ENCODE measurements at places on chromosomes 11 and 22.

DNA sequence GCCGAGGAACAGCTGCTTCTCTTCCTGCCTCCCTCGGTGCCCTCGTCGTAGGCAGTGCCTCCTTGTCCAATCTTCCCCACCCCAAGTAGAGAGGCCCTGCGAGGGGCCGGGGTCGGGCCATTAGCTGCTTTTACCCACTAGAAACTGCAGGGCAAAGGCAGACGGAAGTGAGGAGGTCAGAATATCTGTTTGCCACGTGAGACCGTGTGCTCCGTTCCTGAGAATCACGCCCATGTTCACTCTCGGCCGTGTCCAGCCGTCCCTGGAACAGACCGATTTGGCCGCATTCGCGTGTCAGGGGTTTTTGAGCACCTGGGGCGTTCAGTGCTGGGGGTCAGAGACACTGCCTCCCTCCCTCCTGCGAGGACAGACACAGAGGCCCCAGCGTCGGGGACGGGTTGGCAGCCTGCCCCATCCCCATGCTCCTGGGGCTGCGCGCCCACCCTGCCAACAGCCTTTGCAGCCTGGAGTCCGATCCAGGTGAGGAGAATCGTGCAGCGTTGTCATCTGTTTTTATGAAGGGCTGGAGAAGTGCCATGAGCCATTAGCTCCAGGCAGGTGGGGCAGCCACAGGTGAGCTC lies 982.2 kb downstream of the BRD1 start:
- no peak for DNase-seq

GRCh38 chr11:8023831-8024555 lies 36.9 kb downstream of the EIF3F start:
- DNase-seq = no peak

- DNase-seq = no peak
Observed at GRCh38 chr11:131649856-131650255, 279.4 kb downstream of the NTM start.

GRCh38 chr11:16394947-16395346 lies 38.6 kb upstream of the SOX6 start:
- no peak for DNase-seq

DNA sequence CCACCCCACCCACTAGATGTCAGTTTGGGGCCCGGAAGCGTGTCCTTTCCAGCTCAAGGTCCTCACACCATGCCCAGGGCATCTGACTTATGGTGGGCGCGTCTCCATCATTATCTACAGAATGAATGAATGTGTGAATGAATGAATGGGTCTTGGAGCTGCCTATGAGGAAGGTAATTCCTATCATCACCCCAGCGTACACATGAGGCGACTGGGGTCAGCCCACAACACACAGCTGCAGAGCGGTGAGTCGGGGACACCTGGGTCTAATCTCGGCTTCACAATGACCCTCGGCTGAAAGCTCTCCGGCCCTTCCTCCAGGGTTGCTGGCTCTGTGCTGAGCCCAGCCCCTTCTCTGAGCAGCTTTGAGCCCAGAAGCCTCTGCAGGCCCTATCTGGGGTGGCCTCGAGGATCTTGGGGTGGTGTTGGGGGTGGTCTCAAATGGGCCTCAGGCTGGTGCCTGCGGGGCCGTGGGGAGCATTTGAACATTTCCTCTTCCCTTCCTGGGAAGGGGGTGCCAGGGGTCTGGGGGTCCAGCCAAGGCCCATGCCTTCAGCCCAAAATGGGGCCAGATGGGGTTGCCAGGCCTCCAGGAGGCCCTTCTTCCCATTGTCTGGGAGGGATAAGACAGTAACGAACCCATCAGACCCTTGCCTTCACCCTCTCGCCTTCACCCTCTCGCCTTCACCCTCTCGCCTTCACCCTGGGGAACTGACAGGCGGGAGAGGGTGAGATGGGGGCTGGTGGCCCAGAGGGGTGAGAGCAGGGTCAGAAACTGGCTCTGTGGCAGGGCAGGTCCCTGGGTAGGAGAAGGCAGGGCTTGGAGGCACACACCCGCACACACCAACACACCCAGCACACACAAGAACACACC lies 82.4 kb downstream of the MYEOV start:
- DNase-seq = no peak

DNA sequence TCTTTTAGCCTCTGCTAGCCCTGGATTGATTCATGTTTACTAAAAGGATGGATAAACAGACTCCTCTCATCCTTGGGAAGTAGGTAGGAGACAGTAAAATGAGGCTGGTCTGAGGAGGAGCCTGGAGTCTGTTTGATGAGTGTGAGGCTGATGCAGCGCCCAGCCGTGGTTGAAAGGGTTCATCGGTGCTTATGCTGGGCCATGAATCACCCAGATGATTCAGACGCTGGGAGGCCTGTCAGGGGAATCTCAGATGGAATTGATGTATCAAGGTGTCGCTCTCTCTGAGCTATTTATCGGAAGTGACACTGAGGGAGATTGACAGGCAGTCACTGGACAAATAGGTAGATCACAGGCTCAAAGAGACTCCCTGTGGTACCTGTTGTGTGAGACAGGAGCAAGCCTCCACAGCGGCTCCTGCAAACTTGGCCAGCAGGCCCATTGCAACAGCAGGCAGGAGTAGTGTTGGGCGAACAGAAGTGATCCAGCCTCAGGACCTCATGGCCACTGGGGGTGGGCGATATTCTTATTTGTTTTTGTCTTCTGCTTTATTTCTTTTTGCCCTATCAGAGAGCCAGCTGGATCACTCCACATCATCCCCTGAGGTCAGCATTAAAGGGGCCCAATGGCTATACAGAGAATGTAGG lies 109.9 kb upstream of the CADM1 start:
- no peak for DNase-seq

- DNase-seq = no peak
Observed at GRCh38 chr11:10201343-10201742, 92.7 kb downstream of the SBF2 start.

DNA sequence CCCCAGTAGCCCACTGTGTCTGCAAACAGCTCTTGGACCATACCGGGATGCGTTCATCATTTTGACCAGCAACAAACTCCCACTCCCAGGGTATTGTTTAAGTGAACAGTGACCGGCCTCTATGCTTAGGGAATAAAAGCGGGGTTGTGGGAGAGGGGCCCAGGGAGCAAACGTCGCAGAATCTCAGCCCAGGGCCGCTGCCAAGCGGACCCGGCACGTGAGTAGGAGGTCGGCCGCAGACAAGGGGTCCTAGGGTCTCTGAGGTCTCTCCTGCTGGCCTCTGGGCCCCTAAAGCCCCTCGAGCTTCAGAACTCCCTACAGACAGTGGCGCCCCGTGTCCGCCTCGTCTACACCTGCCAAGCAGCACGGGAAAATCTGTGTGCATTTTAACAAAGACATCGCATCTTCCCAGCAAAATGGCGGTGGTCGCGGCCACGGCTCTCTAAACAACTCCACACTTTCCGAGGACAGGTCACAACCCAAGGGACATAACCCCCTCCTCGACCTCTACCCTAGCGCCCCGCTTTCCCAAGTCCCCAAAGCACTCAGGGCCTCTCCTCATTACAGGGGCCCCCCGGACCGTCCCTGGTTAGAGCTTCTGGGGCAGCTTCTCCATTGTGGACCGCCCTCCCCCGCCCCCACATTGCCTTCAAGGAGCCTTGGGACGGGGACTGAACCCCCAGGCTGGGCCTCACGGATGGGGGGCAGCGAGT lies 3.9 kb upstream of the GCAT start:
- no peak for DNase-seq

DNA sequence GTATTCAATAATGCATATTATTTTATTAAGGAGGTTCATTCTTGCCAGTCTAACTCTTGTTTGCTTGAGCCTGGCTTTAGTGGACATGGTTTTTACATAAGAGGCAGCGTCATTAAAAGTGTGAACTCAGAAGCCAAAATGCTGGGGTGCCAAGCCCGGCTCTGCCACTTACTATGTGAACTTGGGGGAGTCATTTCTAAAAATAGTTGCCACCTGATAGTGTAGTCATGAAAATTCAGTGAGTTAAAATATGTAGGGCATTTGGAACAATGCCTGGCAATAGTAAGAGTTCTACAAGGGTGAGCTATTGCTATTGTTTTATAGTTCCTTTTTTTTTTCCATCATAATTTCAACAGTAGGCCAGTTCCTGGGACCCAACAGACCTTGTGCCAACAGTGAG lies 49.9 kb downstream of the TENM4 start:
- DNase-seq = no peak

- DNase-seq = no peak
Observed at GRCh38 chr11:120098503-120099020, 39.4 kb downstream of the TRIM29 start.

- no peak for DNase-seq
Observed at GRCh38 chr22:26685601-26686000, 28.2 kb downstream of the MIAT start.

GRCh38 chr11:128941573-128942271 lies 949 bp downstream of the TP53AIP1 start:
- DNase-seq = no peak

DNA sequence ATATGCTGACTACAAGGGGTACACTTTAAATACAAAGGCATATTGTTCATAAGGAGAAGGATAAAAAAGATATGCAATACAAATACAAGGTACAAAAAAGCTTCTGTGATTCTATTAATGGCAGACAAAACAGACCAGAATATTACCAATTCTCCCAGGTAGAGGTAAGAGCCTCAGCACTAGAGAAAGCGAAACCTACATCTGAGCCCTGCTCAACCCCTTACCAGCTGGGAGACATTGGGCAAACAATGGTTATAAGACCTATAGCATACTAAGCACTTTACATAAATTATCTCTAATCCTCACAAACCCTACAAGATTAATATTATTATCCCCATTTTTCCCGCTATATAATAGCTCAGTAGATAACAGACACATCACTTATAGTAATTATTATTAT lies 41.2 kb upstream of the LRRC55 start:
- DNase-seq = no peak

DNA sequence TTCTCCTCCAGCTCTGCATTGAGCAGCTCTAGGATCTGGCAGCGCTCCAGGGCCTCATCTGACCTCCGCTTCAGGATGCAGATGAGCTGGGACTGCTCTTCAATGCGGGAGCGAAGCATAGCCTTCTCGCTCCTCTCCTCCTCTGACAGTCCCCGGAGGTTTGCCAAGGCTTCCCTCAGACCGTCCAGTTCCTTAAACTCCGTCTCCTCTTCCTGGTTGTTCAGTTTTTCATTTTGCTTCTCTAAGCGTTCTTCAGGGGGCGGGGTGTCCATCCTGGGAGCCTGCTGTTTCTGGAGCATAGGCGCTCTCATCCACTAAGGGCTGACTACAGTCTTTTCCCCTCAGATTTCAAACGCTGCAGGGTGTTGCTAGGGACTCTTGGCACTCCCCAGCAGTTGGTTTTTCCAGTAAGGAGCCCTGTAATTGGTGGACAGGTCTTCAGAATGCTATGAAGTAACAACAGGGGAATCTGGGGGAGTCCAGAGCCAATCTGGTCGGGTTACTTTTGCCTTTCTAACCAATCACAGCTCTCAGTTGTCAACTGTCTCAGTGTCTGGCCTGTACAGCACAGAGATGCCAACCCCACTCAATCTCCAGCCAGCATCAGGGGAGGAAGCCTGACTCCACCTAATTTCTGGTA lies at the start of gene CCDC89:
CCDC89 (minus strand) TSS at position 376 of the 640 bp plus-strand sequence; CDS start at position 311, 65 bp downstream.
- no peak for DNase-seq

- no peak for DNase-seq
Observed at GRCh38 chr11:61697078-61697502, 16.9 kb downstream of the DAGLA start.

DNA sequence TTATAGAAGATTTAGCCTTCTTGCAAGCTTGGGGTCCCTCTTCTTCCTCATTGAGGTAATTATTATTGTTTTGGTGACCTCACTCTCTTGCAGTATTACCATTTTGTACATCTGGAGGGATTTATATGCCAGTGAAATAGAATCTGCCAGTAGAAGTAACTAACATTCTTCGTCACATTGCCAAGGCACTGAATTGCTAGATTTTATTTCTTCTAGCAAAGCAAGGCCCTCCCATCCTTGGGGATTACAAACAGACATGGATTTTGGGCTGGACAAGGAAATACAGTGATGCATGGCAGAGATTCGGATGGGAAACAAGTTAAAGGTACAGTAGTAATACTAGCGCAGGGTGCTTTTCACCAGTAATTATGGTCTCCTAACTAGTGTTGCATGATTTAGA lies 7.8 kb downstream of the ADAMTS15 start:
- no peak for DNase-seq

- DNase-seq = peak; percentile 53
Observed at GRCh38 chr22:35629406-35630216, 12.5 kb upstream of the MB start.

DNA sequence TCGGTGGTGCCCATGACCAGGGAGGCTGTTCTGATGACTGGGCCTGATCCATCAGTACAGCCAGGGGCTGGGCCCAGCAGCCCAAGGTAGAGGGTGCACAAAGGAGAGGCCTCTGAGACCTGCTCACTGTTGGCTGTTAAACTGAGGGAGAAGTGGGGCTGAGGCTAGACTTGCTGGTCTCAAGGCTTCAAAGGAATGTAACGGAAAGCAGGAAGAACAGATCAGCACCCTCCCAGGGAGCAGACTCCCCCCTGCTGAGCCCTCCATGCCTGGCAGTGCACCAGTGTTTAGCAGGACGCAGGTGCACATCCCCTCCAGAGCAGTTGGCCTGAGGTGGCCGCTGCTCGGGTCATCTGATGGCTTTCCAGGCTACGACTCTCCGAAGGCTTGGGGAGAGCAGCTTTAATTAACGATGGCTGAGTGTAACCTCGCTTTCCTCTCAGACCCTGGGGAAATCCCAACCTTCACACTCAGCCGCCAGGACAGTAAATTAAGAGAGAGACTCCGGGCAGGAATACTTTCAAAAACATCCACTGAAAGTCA lies 255.7 kb upstream of the NARS2 start:
- DNase-seq = no peak

- DNase-seq = peak; percentile 27
Observed at GRCh38 chr11:85694385-85694980, 8.5 kb upstream of the CCDC89 start.

GRCh38 chr11:18865951-18866350 lies 73.3 kb downstream of the MRGPRX1 start:
- no peak for DNase-seq

DNA sequence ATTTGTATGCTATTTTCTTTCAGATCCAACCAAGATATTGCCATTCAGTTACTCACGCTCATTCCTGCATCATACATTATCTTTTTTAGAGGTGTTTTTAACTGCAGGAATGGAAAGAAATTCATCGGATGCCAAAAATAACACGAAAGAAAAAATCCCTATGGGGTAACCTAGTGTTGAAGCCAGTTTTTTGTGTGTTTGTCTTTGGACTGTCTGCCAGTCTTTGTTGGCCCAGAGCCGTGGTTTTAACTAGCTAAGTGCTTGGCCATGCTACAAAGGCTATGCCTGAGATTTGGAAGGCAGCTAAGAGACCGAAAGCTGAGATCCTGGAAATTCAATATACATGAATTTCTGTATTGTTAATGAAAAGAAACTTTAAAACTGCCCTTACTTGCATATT lies 309.8 kb upstream of the CNTN5 start:
- DNase-seq = no peak

DNA sequence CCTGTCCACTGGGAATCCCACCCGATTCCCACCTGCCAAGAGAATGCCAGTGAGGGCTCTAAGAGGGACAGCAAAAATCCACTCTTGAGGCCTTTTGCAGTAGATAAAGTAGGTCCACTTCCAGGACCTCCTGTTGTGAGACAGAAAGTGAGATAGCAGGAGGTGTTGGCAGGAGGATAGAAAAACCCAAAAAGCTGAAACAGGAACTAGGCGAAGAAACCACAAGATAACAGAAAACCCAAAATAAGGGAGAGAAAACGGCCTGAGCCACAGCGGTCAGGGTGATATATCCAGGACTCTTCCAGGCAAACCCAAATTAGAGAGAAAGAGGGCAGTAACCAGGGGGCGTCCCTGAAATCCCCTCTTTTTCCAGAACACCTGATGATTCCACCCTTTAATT lies 79.7 kb upstream of the LINC01488 start:
- DNase-seq = no peak
